ENCODE measurements at places on chromosomes 4 and X.

DNA sequence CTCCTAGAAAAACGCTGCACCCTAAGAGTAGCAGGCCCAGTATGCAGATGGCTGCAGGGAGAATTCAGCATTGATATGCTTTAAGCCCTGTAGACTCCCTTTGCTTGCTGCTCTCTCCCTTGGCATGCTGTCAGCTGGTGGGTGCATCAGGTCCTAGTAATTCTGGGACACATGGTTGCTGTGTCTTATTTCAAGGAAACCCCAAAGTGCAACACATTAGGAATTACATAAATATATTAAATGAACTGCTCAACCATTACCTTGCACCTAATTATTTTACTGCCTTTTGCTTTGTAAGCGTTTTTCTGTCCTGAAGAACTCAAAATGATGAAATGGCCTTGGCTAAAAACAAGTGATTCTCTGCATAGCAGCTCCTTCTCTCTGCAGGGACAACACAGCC is 516.3 kb downstream of the ZIC3 start:
- no peak for DNase-seq

DNA sequence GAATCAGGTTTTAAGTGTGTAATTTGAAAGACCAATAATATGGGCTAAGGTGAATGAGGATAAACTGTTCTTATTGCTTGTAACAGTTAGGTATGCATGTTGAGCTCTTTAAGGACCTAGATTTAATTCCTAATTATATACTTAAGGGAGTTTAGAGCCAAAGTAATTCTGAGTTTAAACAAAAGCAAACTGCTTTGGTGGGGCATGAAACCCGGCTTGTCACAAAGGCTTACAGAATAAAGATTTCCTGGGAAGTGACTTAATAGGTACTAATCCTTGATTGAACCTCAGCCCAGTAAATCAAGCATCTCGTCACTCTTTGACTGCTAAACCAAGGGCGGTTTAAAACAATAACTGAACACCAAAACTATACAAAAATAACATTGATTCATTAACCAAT is 1324.2 kb downstream of the RPA4 start:
- no peak for DNase-seq

DNA sequence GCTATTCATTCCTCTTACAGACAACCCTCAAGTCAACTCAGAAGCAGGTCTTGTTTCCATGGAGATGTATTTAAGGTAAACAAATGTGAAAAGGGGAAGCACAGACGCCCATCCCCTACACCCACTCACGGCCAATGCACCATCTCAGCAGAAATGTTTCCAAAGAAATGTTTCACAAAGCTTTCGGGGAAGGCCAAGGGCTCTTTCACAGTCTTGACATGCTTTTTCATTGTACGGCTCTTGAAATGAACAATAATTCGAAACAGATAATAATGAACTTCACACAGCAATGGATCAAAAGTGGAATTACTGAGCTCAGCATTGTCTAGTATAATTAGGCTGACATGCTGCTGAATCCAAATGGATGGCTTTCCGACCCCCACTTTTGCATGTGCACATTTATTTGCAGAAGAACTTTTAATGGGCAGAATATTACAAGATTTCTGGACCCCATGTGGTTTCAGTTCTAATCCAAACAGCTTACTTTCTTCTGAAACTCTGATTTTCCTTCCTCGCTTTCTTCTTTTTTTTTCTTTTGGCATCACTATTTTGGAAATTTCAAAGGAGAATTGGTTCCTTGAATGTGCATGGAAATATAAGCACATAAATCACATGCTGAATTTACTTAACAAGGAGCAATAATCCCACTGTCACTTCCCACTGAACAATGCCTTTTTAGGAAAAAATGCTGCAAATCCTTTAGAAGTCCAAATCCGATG is 160.9 kb downstream of the SMIM20 start:
- no peak for DNase-seq

- peak; percentile 21 for DNase-seq
Observed at GRCh38 chr4:137310593-137311490, 221.5 kb downstream of the PCDH18 start.

GRCh38 chr4:168724243-168724642 is 227.4 kb downstream of the PALLD start:
- DNase-seq, result no peak

DNA sequence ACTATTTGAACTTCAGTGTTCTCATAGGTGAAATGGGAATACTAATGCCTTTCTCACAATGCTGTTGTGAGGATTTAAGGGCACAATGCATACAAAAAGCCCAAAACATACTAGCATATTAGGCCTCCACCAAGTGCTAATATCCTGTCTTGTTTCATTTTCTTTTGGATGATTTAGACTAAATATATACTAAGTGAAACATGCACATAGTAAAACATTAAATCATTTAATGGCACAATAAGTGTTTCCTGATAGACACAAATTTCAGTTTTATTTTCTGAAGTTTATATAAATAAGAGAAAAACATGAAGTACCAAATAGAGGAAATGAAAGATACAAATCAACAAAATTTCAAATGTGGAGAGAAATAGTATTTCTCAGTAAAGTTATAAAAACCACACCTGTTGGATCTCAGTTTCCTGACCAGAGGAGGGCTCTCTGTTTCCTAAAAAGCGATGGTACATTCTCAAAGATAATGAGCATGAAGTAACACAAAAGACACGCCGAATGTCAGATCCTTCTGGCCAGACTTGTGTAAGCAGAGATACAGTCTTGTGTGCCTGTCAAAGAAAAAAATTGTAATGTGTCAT is 25.1 kb downstream of the DDX60 start:
- no peak for DNase-seq

DNA sequence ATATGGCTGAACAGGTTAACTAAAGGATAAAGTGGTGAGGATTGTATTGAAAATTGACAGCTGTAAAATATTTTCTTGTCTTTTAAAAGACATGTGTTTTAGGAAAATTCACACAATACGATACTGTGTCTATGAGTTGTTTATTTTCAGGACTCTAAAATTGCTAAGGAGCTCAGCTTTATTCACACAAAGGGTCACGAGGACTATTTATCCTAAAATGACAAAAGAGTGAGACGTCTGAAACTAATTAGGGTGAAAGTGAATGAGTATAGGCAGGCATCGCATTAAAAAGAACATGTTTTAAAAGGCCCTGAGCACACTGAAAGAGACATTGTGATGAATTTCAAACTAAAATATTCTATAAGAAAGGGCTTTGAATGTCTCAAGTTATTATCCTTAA is 304.7 kb downstream of the SH2D1A start:
- no peak for DNase-seq

- DNase-seq, result no peak
Observed at GRCh38 chrX:100663642-100664041, 19.6 kb downstream of the SRPX2 start.

DNA sequence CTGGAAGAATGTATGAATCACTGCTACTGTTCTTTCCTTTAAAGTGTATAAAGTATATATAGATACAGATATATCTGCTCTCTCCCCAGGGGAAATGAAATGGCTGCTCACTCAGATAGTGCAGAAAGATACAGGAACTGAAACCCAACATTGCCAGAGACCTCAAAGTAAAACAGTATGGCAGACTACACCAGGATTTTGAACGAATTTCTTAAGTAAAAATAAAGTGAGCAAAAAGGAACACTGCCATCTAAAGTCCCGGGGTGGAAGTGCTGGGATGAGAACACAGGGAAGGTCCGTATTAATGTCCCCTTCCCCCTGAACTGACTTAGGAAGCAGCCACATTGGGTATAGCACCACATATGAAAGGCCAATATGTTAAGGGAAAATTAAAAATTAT is 93.4 kb downstream of the TMA16 start:
- DNase-seq, result no peak

DNA sequence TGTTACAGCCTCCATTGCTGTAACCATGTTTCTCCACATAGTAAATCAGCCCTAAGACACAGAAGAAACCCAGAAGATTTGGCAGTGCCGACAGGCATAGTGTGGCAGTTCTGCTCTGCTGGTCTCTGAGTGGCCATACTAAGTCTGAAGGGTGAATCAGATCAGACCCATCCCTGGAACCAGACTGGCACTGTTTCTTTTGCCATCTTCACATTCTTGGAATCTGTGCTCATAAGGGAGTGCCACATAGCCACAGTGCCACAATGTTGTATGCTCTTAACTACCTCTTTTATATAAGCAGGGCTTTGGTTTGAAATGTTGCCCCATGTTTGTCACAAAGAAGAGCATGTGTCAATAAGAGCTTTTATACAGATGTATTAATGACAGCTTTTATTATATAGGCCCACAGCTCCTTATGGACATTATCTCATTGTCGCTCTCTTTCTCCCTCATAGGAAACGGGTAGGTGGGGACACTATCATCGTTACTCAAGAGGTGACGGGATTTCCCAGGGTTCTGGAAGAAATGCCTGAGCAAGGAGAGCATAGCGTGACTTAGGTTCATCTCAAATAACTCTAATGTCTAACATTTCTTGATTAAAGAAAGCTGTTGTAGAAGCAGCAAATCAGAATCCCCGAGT is 128.2 kb downstream of the CBR4 start:
- no peak for DNase-seq
